ENCODE measurements at places on chromosomes 1 and 21.

DNA sequence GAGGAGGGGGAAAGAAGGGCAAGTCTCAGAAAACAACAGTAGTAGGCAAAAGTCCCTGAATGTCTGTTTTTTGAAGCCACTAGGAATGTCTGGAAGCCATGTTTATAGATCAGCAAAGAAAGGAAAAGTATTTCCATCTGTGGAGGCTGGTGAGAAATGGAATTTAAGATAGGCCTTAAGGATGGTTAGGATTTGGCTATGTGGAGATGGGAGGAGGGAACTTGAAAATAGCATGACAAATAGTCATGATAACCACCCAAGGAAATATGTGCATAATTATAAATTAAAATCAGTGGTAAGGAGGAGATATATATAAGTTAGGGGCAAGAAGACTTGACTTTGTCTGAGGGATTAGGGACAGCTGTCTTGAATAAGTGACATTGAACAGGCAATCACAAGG is 33.8 kb upstream of the FGGY start:
- DNase-seq, result no peak

GRCh38 chr1:46369542-46370213 is 24.4 kb upstream of the FAAH start:
- DNase-seq, result no peak

DNA sequence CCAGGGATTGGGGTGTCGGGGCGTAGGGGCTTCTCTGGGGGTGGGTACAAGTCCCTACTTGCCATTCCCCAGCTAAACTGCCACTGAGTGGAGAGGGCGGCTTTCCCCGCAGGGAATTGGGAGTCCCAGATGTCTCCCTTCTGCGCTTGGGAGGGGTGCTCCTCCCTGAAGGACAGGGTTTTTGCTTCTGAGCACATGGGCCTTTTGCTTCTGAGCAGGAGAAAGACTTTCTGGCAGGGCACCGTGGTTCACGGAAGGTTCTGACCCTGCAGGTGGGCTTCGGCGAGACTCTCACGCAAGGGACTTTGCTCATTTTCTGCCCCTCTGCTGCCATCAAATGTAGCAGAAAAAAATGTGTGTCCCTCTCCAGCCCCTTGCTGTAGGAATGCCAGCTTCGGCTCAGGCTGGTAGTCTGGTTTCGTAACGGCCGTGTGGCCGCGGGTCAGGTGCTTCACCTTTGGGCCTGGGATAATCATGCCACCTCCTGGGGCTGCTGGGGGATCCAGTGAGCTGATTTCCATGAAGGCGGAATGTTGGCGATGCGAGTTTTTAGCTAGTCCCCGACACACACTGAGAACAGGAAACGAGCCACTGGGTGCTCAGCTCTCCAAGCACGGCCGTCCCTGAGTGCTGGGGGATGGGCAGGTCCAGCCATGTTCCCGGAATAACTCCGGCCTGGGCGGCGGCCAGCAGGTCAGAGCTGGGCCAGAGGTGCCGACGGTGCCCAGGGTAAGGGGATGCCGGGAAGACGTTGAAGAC is 364.0 kb downstream of the CAMTA1 start:
- DNase-seq, result no peak

GRCh38 chr1:198837278-198838021 is 198.6 kb downstream of the PTPRC start:
- no peak for DNase-seq

- DNase-seq, result no peak
Observed at GRCh38 chr1:187326557-187326956, 497.8 kb downstream of the PLA2G4A start.

GRCh38 chr1:62213075-62213914 is 18.6 kb downstream of the L1TD1 start:
- no peak for DNase-seq

GRCh38 chr1:216804111-216804510 is 80.9 kb upstream of the ESRRG start:
- no peak for DNase-seq

- no peak for DNase-seq
Observed at GRCh38 chr21:22421416-22422180, 1423.4 kb downstream of the NCAM2 start.

DNA sequence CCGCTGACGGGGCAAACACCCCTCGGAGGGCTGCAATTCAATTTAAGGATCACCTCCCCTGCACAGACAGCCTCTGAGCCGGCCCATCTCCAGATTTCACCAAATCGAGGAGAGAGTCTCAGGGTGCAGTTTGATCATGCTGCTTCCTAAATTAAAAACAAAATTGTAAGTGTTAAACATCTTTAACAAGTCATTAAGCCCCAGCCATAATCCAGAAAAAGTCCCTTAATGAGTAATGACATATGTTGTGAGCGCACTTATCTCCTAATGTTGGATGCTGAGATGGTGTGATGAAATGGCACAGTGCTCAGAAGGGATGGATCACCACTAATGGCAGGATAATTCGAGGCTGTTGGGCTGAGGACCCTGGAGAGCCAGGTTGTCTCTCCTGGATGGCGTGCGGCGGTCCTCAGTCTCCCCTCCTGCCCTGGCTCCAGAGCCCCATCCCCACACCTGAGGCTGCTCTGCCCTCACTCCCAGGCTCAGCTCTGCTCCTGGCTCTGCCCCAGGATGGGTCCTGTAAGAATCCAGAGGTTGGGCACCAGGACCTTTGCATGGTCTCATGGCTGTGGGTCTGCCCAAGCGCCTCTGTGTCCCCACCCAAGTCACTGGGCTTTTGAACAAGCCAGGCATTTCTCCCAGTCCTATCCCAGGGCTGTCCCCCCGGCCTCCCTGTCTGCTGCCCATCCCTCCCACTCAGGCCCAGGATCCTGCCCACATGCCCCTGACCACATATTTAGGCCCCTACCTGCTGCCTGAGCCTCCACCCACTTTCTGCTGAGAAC is 224.4 kb upstream of the POU3F1 start:
- no peak for DNase-seq

- no peak for DNase-seq
Observed at GRCh38 chr21:36200081-36200561, 43.5 kb downstream of the DOP1B start.

DNA sequence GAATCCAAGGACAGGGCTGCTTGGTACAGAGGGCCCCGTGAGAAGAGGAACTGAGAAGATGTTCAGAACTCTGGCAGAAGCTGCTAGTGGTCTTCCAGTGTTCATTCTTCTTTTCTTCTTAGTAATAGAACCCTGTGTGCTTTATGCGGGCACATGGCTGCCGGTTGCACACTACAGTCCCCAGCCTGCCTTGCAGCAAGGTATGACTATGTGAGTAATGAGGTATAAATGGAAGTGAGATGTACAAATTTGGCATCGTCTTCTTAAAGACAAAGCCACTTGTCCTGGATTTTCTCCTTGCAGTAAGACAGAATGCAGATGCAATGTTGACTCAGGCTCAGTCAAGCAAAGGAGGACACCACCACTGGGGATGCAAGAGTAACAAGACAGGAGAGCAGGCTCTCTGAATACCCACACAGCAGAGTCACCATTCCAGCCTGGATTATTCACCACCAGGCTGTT is 15.0 kb upstream of the ATP1B1 start:
- no peak for DNase-seq

DNA sequence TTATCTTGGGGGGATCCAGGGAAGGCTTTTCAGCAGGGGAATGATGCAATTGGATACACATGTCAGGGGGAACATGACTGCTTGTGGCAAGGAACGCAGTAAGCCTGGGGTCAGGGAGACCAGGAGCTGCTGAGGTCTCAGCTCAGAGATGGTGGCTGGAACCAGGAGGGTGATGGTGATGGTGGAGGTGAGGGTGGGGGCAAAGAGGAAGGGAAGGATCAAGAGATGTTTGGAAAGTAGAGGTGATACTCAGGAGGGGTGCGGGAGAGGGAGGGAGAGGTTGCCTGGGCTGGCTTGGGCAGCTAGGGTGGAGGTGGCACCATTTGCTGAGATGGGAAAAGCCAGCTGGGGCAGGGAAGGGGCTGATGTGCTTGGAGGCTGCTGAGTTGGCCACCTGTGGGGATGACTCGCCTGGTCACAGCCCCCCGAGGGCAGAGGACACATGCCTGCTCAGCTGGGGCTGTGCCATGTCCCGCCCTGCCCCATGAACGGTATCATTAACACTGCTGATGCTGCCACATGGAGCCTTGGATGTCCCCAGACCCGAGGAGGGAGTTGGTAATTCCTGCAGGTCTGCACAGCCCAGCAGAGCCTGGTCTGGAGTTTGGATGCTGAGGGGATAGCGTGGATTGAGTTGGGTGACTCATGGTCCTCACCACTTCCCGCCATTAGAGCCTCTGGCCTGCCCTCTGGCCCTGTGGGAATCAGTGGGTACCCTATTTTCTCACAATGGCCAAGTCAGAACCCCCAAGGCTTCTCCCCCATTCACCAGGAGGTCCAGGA is 6.3 kb upstream of the PADI1 start:
- DNase-seq, result no peak

DNA sequence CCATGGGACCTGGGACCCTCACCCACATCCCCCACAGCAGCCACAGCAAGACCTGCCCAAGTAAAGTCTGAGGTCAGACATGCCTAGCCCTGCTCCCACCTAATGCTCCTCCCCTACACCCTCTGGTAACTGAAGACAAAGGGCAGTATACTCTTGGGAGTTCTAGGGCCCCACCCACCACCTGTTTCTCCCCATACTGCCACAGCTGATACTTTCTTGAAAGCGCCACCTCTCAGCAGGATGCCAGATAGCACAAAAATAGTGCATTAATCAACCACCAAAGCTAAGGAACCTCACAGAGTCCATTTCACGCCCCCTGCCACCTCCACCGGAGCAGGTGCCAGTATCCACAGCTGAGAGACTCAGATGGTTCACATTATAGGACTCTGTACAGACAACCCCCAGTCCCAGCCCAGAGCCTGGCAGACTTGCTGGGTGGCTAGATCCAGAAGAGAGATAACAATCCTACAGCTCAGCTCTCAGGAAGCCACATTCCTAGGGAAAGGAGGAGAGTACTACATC is 238.1 kb downstream of the LRRC40 start:
- no peak for DNase-seq

DNA sequence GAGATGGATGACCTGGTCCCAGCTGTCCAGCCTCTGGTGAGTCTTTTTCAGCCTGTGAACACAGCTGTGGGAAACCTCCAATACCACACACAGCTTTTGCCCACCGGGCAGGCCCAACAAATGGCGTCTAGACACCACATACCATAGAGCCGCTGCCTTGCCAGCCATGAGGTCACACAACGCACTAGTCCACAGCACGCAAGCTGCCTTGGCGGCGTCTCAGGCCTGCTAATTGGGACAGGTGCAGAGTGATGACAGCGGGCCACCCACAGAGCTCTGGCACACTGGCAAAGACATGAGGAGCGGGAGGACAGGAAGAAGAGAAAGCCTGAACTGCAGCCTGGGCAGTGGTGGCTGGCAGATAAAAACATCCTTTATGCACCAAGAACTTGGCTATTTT is 125.5 kb downstream of the ADAMTS1 start:
- DNase-seq, result no peak

- no peak for DNase-seq
Observed at GRCh38 chr21:46008893-46009621, 27.5 kb downstream of the COL6A1 start.

DNA sequence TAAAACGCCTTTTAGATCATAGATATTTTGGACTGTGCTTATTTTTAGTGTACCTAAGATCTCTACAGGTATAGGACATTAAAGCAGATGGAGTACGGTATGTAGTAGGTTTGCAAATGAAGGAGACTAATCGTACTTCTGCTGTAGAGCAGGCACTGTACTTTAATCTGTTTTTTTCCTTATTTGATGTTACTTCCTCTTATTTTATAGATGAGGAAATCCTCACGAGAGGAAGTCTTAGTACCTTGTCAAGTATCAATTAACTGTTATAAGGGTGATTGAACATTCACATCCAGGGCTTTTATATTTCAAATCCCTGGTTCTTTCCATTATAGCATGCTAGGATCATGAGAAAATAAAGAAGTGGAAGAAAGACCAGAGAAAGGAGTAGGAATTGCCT is 41.1 kb downstream of the CACHD1 start:
- DNase-seq, result no peak

DNA sequence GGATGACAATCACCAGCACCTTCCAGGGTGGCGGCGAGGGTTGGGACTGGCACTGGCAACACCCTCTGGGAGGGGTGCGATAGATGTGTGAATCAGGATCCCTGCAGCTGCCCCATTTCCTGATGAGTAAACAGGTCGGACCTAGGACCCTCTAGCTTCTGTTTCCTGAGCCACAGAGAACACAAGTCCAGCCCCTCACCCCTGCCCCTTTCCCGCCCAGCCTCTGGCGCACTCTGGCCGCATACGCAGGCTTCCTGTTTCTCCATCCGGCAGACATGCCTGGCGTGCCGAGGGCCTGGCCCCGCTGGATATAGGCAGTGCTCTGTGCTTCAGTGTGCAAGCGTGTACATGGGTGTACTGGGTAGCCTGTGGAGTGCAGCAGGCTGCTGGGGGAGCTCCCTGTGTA is 4.6 kb downstream of the PEAR1 start:
- DNase-seq, result no peak

DNA sequence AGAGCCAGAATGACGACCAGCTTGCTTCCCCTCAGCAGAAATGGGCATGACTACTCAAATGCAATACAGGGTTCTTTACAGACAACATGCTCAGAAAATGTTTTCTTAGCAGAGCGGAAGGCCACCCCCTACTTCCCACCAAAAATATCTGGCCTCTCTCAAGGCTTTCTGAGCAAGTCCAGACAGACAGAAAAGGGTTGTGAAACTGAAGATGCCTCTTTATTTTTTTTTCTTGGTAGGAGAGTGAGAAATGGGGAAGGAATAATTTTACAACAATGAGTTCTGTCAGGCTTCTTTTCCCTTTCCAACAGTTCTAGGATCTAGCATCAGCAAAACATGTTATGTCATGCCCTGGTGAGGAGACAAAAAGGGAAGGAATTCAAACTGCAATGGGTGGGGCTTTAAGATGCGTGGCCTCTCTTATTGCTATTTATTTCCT is 172.0 kb upstream of the CAMK1G start:
- DNase-seq, result no peak

- DNase-seq, result peak; percentile 86
Observed at GRCh38 chr1:172449585-172450523, 6.0 kb upstream of the PIGC start.

- DNase-seq, result no peak
Observed at GRCh38 chr1:54024358-54024757, 6.4 kb upstream of the LDLRAD1 start.

GRCh38 chr1:155084722-155085503 is 6.3 kb downstream of the EFNA3 start:
- peak; percentile 99 for DNase-seq

- DNase-seq, result peak; percentile 66
Observed at GRCh38 chr1:178870944-178871343, at the start of gene ANGPTL1. Gene ANGPTL1 (minus strand): TSS chr1:178871077. CDS start chr1:178865776, 5,301 bp downstream.

GRCh38 chr1:77271852-77272580 is 9.8 kb upstream of the AK5 start:
- DNase-seq, result no peak

DNA sequence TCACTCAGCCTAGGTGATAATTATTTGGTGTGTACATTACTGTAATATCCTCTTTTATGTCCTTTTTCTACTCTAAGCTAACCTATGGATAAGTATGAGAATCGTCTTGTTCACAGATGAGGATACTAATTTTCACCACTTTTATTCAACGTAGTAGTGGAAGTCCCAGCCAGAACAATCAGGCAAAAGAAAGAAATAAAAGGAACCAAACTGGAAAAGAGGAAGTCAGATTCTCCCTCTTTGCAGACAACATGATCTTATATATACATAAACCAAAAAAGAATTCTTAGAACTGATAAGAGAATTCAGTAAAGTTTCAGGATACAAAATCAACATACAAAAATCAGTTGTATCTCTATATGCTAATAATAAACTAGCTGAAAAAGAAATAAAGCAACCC is 12.6 kb upstream of the RGL1 start:
- DNase-seq, result no peak
